Stimulated activated CD8-positive, alpha-beta memory T cell treated with anti-CD3 and anti-CD28 coated beads, Interleukin-4, amount 100 ng/mL, for 48 hours (primary cell): ENCODE measurements at places on chromosomes 3 and 15.

GRCh38 chr3:189308608-189309007 lies 136.8 kb downstream of the TPRG1 start:
- no peak for DNase-seq

GRCh38 chr3:140424726-140425125 lies 253.1 kb upstream of the TRIM42 start:
- no peak for DNase-seq

GRCh38 chr15:92523176-92523575 lies 129.5 kb downstream of the ST8SIA2 start:
- no peak for DNase-seq

- DNase-seq = no peak
Measured at GRCh38 chr15:52540374-52541012, 11.8 kb upstream of the MYO5A start.

GRCh38 chr15:63752075-63752684 lies 81.6 kb downstream of the HERC1 start:
- no peak for DNase-seq

DNA sequence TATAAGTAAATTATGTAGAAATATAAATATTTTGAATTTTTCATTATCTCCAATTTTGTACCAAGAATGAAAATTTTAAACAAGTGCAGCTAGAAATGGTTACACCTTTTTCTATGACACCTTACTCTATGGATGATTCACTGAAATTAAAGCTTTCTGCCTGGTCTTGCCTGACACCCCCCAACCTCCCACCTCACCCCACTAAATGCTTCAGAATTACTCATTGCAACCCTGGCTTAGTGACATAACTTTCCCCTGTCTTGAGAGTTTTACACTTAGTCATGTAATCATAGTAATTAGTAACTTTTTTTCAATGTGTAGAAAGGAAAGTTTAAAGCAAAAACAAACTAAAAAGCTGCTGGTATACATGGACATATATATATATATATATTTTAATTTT lies 42.0 kb upstream of the MEIS2 start:
- no peak for DNase-seq
